ENCODE measurements at places on chromosomes 1 and 21.
A peak's percentile ranks its signal among the peaks of the same experiment; 100 is the strongest.

DNA sequence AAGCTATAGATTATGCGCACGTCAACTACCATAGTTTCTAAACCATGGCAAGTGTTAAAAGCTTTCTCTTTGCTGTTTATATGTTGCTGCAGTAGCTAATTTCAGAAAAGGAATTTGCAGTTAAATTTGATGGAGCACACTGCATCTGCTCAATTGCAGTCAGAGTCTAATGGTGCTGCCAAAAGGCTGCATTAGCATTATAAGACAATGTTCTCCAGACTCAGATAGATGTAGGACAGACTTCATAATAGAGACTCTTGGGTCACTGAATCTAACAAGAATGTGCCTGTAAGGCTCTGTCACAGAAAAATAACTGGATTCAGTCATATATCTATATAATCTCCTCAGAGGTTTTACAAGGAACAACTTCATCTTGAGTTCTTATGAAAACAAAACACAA, 198.3 kb downstream of the OLFM3 start:
- peak; percentile 81 for DNase-seq

- DNase-seq, result no peak
Measured at GRCh38 chr1:202203238-202204039, 9.8 kb downstream of the LGR6 start.

- DNase-seq, result no peak
Measured at GRCh38 chr1:113608399-113608798, 150.9 kb downstream of the PHTF1 start.

- DNase-seq, result no peak
Measured at GRCh38 chr1:86541859-86542258, 5.0 kb upstream of the CLCA4 start.

DNA sequence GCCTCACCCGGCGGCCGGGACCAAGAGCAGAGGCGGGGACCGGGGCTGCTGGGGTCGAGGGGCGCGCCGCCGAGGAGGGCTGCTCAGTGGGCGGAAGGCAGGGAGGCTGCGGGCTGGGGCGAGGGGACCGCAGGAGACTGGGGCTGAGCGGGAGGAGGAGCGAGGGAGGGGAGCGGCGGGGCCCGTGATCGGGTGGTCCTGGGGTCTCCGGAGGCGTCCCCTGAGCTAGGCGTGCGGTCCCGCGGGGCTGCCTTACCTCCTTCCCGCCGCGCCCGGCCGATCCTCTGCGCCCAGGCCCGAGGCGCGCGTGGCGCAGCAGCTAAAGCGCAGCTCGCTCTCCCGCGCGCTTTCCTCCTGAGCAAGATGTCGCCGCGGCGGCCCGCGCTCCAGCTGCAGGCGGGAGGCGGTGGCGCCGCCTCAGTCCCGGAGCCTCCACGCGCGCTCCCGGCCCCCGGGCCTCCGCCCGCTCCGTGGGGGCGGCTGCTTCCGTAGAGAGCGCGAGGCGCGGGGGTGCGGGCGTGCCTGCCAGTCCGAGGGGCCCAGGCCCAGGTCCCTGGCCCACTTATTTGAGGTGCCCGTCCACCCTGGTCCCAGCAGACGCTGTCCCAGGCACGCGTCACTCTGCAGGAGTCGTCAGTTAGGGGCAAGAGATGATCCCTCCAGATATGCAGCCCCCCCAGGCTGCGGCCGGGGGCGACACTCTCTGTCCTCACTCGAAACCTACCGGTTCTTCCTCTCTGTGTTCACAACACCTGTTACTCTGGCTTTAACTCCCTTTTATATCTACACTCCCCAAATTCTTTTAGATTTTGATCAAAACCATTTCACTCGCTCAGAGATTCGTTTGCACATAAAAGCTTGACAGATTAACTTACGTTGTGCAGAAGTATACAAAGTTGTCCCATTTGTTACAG, at the start of gene CCSAP:
TSS of gene CCSAP (minus strand) at position 392 of the 914 bp plus-strand sequence. CDS start 582 bp downstream, outside the sequence.
- peak; percentile 67 for DNase-seq

GRCh38 chr1:56202186-56202585, 377.2 kb downstream of the PLPP3 start:
- no peak for DNase-seq

GRCh38 chr1:34073028-34073695, 91.9 kb downstream of the CSMD2 start:
- DNase-seq, result no peak

DNA sequence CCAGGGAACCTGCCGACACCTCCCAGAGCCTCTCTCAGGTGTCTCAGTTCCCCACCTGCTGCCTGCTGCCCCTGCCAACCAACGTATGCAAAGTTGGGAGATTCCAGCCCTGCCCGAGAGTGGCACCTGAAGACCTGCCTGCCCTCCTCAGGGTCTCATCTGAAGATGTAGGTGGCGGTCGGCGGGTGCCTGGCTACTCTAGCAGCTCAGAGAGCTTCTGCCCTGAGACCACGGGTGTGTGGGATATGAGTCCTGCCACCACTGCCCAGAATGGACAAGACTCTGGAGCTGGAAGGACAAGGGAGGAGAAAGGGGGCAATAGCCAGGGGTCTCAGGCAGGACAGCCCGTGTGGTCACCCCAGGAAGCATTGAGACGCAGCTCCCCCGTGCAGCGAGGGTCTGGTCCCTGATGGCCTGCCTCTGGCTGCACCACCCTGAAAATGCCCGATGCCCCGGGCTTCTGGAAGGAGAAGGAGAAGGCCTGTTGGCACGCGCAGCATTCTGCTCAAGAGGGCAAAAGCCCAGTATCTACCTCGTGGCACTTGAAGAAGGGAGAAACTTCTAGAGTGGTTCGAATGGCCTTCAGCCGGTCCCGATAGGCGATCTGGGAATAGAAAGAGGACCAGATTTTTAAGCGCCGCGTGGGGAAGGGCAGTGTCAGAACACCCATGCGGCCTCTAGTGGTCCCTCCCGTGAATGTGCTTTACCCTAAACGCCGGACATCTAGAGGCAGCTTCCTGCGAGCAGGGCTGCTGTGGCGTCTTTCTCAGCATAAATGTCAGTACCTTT, 88.8 kb downstream of the STUM start:
- peak; percentile 55 for DNase-seq

GRCh38 chr1:21022279-21023040, 154.2 kb downstream of the EIF4G3 start:
- DNase-seq, result peak; percentile 92

- peak; percentile 42 for DNase-seq
Measured at GRCh38 chr1:218660678-218661053, 315.5 kb downstream of the TGFB2 start.

DNA sequence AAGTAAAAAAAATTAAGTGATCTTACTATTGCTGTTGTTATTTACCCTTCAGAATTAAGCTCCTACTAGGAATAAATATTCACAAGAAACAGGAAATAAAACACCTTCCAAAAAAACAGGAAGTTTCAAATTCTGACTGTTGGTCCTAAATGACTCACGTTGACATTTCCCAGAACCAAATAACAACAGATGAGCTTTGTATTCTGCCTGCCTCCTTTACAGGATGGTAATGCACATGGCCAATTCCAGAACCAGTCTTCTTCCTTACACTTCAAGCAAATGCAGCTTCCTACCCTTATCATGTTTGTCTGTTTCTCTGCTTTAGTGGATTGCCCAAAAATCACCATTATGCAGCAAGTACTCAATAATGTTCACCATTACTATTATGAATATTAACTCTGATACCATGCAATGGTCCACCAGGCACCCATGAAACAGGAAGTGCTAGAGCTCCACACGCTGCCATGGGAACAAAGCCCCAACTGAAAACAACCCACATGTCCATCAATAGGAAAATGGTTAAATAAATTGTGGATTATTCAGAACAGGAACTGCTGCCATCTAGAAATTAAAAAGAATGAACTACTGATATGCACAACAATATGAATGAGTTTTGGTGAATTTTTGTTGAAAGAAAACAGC, 8.9 kb downstream of the CASP9 start:
- DNase-seq, result no peak

DNA sequence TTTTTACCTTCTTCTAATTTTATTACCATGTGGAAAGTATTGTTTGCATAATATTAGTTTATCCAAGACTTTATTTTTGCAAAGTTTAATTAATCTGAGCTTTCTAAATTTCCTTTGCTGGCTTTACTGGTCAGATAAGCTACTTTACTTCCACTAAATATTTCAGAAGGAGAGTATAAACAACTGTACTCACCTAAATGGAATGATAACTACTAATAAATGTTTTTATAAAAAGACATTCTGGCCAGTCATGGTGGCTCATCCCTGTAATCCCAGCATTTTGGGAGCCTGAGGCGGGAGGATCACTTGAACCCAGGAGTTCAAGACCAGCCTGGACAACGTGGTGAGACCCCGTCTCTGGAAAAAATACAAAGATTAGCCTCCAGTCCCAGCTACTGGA, 36.0 kb downstream of the ATP8B2 start:
- no peak for DNase-seq

DNA sequence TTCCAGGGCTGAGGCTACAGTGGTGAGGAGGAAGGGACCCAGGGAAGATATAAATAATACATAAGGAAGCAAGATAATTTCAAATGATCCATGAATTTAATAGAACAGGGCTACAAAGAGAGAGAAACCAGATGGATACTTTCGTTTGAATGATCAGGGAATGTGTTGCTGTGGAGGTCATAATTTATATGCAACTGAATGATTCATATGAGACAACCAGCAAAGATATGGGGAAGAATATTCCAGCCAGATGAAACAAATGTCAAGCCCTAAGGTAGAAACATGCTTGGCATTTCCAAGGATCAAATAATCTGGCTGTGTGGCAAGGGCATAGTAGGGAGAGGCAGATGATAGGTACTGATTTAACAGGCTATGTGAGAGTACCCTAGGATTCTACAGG, 84.8 kb upstream of the ZC3H11B start:
- DNase-seq, result no peak

Data from umbilical cord (tissue), 2 donors.